ENCODE measurements at places on chromosomes 16 and 17.

DNA sequence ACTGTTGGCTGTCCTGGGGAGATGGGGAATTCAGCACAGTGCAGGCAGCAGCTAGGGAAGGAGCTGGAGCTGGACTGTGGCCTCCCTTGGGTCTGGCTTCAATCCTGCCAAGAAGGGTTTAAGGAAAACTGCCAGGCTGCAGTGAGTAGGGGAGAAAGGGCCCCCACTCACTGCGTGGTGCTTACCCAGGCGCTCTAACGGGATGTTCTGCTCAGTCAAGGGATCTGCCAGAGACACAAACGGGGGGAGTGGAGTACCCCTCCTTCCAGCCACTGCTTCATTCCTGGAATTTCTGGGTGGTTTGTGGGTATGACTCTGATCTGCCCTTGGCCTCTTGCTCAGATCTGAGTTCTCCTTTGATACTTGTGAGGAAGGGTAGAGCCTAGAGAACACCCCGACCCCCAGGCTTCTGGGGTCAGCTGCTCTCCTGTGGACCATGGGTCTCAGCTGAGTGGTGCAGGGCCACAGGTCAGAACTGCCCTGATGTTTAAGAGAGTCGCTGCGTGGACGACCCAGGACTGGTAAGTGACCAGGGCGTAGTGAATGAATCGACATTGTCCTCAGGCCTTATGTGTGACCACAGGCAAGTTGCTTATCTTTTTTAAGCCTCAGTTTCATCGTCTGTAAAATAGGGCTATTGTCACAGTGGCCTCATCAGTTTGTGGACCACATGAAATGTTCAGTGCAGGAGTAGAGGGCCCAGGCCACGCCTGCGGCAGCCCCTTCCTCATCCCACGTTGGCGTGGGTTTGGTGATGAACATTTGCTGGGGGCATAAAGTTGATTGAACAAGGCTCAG lies 9.6 kb downstream of the CRISPLD2 start:
- no peak for DNase-seq

- DNase-seq: no peak
Measured at GRCh38 chr16:4556580-4556979, 440 bp downstream of the C16orf96 start.

GRCh38 chr16:719815-720446 lies 1.0 kb upstream of the ANTKMT start:
- DNase-seq: no peak

- DNase-seq: no peak
Measured at GRCh38 chr17:57881143-57881542, 31.3 kb upstream of the MRPS23 start.
